ENCODE measurements at places on chromosomes 1 and 21. TPM values are rescaled to one million over a fixed set of nuclear protein-coding genes. Genes with fewer than 3 reads are reported as not detected.
A peak's percentile ranks its signal among the peaks of the same experiment; 100 is the strongest.

LRRC38 gene
- not detected for total RNA-seq

MPZL1 gene
- 27.7 TPM for total RNA-seq

ATP6V0B gene
- total RNA-seq, result 94.2 TPM

KLF17 gene
- total RNA-seq, result not detected

FMO2 gene
- not detected for total RNA-seq

FAM72C gene
- not detected for total RNA-seq

DNA sequence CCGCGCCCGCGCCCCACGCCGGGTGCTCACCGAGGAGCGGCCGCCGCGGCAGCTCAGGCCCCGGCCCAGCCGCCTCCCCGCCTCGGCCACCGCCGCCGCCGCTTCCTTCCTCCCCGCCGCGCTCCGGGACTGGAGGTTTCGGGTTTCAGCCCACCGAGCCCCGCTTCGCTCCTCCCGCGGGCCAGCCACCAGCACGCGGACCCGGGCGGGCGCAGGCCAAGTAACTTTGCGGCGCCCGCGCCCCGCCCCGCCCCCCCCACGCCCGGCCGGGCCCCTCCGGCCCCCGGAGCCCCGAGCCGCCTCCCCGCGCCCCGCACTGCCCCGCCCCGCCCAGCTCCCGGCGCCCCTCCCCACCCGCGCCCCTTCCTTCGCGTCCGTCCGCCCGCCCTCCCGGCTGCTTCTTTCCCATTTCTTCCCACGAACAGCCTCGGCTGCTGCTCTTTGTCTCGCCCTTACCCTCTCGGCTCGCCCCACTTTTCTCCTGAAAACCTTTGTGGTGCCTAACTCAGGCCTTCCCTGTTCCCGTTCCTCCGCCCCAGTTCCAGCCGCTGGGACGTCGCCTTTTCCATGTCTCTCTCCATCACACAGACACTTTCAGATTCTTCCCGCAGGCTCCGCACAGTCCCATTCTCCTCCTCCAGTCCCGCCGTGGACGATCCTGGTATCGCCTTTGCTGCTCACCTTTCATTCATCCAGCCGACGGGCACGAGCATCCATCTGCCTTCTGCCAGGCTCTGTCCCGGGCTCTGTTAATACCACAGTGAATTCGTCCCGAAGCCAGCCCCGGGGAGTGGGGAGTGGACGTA, at the start of gene GPR161:
Gene GPR161 (minus strand): TSS at position 222 of the 806 bp plus-strand sequence. CDS start 32,080 bp downstream, outside the sequence.
- H3K4me3 ChIP-seq, result peak within 1 kb of the TSS; percentile 51
- H3K4me1 ChIP-seq, result peaks cover 17% of the 10 kb centered on the region
- H3K27me3 ChIP-seq, result peaks cover 31% of the 10 kb centered on the region
- H3K36me3 ChIP-seq, result no peaks in the 10 kb centered on the region
- DNase-seq, result peak; percentile 54

- no peaks in the 10 kb centered on the region for H3K36me3 ChIP-seq
- H3K4me3 ChIP-seq, result no peak overlapping the region
- no peaks in the 10 kb centered on the region for H3K27me3 ChIP-seq
- DNase-seq, result peak; percentile 44
- no peaks in the 10 kb centered on the region for H3K4me1 ChIP-seq
These were observed 193.0 kb downstream of the CACNA1E start for GRCh38 chr1:181676269-181676668.

DNA sequence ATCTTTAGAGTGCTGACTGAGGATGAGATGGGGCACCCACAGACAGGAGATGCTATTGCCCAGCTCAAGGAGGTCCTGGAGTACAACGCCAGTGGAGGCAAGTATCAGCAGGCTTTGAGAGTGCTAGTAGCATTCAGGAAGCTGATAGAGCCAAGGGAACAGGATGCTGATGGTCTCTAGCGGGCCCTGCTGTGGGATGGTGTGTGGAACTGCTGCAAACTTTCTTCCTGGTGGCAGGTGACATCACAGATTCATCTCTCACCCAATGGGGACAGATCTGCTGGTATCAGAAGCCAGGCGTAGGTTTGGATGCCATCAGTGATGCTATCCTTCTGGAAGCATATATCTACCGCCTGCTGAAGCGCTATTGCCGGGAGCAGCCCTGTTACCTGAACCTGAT, 609.8 kb upstream of the NCAM2 start:
- H3K4me1 ChIP-seq, result no peaks in the 10 kb centered on the region
- no peaks in the 10 kb centered on the region for H3K27me3 ChIP-seq
- DNase-seq, result no peak
- no peak overlapping the region for H3K4me3 ChIP-seq

DNA sequence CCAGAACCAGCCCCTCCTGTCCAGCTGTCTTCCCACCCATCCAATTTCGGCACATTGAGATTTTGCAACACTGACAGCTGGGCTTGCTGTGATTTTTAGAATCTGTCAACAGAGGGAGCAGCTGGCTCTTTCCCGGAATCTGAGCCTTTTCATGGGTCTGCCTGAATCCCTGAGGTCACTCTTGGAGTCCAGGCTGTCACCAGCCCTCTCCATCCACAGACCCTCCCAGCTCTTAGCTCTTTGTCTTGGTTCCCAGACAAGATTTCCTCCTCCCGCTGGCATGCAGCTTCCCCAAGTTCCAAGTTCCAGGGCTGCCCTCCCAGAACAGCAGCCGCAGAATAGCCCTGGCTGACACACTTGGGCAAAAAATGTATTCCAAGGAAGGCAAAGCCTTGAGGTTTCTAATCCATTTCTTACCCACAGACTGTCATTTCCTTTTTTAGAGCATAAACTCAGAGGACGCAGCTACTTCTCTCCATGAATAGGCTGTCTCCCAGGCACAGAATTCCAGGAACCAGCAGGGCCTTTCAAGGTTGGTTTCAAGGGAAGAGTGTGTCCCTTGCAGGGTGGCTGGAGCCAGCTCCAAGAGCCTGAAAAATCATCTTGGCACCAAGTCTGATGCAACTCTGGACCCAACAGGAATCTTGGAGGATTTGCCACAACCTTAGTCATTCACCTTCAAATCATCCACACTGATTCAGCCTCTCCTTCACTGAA, 7.1 kb upstream of the TMEM61 start:
- no peak overlapping the region for H3K4me3 ChIP-seq
- no peaks in the 10 kb centered on the region for H3K4me1 ChIP-seq
- H3K27me3 ChIP-seq, result no peaks in the 10 kb centered on the region
- no peaks in the 10 kb centered on the region for H3K36me3 ChIP-seq
- DNase-seq, result no peak

DNA sequence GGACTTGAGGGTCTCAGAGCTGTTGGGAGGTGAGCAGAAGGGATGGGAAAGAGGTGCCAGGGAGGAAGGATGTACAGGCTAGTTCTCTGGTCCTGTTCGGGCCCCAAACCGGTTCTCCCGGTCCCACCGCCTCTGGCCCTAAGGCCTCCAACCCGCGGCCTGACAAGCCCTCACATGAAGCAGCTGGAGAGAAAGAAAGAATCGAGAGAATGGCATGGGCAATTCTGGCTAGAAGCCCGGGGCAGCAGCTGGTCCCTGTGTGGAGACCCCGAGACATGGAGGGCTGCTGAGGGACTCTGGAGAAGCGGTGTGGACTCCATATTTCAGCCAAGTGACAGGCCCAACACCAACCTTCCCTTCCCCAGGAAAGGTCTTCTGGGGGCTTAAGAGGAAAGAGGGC, 730 bp downstream of the CDC42SE1 start:
- peaks cover 43% of the 10 kb centered on the region for H3K4me1 ChIP-seq
- peak overlapping the region; percentile 95 for H3K27ac ChIP-seq
- no peak for DNase-seq
- H3K36me3 ChIP-seq, result no peaks in the 10 kb centered on the region

GRCh38 chr1:176096015-176096414, 111.1 kb downstream of the COP1 start:
- no peaks in the 10 kb centered on the region for H3K27me3 ChIP-seq
- DNase-seq, result no peak
- peaks cover 31% of the 10 kb centered on the region for H3K36me3 ChIP-seq
- no peak overlapping the region for H3K4me3 ChIP-seq
- no peaks in the 10 kb centered on the region for H3K4me1 ChIP-seq
- no peak overlapping the region for H3K27ac ChIP-seq

DNA sequence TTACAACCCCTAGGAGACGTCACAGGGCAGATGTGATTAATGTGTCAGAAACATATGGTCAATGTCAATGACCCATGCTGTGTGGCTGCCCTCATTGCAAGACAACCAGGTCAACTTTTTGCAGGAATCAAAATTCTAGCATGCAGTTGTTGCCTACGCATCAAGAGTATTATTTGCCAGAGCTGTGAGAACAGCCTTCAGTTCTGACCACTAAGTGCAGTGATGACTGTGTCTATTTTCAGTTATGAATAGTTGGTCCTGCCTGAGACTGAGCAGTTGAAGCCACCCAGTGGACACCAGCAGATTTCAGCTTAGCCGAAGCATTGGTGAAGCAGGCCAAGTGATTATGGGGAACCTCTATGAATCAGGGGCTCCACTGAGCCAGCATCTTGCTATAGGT, 47.3 kb downstream of the LYPLAL1 start:
- no peak overlapping the region for H3K27ac ChIP-seq
- no peaks in the 10 kb centered on the region for H3K27me3 ChIP-seq
- no peaks in the 10 kb centered on the region for H3K4me1 ChIP-seq

DNA sequence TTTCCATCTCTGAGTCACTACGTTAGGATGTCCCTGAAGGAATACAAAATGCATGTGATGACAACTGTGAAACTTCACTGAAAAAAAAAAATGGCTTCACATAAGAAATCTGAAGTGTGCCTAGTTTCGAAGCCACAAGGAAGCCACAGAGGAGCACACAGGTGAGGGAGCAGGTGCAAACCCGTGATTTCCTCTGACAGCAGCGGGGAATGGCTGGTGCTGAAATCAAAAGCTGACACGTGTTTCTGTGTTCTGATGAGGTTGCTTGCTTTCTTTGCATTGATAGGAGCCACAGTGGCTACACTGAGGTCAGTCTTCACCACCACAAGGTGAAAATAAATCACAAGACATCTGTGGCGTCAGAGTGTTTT, 105.7 kb upstream of the TLR5 start:
- no peak for DNase-seq
- H3K36me3 ChIP-seq, result no peaks in the 10 kb centered on the region
- no peaks in the 10 kb centered on the region for H3K27me3 ChIP-seq
- no peak overlapping the region for H3K27ac ChIP-seq
- H3K4me1 ChIP-seq, result no peaks in the 10 kb centered on the region

- H3K27me3 ChIP-seq, result no peaks in the 10 kb centered on the region
- H3K4me1 ChIP-seq, result peaks cover 10% of the 10 kb centered on the region
- DNase-seq, result no peak
- no peaks in the 10 kb centered on the region for H3K36me3 ChIP-seq
- H3K27ac ChIP-seq, result no peak overlapping the region
These were observed 15.6 kb upstream of the PLEKHG5 start for GRCh38 chr1:6507037-6507428.

- DNase-seq, result no peak
- H3K4me1 ChIP-seq, result peaks cover 15% of the 10 kb centered on the region
- H3K36me3 ChIP-seq, result peaks cover 7% of the 10 kb centered on the region
- H3K27me3 ChIP-seq, result peaks cover 4% of the 10 kb centered on the region
- peak overlapping the region; percentile 50 for H3K27ac ChIP-seq
- peak overlapping the region; percentile 85 for H3K4me3 ChIP-seq
These were observed 647 bp downstream of the TSEN15 start for GRCh38 chr1:184052194-184052559.

DNA sequence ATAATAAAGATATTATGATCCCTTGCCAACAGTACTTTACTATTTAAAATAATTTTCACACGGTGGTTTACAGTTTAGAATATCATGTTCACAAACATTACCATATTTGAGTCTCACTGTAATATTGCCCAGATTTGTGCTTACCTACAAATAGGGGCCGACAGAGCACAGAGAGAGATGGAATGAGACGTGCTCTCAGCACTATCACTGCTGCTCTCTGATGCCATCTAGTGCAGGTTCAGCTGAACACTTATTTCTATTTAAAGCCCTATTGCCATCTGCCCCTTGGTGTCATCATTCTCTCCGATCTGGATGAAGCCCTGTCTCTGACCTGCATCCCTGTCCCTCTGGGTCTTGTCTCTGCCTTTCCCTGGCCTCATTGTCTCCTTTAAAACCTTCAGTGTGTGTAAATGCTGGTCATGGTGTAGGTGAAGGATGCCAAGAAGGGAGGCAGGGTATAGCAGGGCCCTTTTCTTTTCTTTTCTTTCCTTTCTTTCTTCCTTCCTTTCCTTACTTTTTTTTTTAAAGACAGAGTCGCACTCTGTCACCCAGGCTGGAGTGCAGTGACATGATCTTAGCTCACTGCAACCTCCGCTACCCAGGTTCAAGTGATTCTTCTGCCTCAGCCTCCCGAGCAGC, 6.9 kb upstream of the GPATCH4 start:
- no peak overlapping the region for H3K4me3 ChIP-seq
- peaks cover 22% of the 10 kb centered on the region for H3K4me1 ChIP-seq
- DNase-seq, result peak; percentile 86
- no peaks in the 10 kb centered on the region for H3K36me3 ChIP-seq

DNA sequence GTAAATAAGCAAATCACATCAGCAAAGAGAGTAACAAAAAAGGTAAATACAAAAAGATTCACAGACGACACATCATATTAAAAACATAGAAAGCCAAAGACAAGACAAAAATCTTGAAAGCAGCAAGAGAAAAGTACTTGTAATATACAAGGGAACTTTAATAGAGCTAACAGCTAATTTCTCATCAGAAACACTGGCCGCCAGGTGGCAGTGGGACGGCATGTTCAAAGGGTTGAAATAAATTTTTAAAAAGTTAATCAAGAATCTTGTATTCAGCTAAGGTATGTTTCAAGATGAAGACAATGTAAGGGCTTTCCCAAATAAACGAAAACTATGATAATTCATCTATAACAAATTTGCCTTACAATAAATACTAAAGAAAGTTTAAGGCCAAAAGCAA, 358.1 kb downstream of the LRRIQ3 start:
- H3K27me3 ChIP-seq, result no peaks in the 10 kb centered on the region
- no peak overlapping the region for H3K27ac ChIP-seq
- no peak overlapping the region for H3K4me3 ChIP-seq

DNA sequence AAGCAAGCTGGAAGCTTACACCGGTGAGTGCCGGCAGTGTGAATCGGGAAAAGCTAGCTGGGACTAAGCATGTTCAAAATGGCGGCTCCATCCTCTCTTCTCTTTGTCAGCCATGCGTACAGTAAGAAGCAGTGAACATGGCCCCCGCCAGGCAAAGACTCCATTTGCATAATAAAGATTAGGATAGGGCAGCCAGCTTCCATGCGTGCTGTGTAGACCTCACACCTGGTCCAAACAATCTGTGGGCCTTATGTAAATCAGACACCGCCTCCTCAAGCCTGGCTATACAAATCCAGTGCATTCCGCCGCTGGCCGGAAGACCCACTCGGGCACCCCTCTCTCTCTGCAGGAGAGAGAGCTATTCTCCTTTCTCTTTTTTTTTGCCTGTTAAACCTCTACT, 150.3 kb downstream of the TIAM1 start:
- H3K4me3 ChIP-seq, result no peak overlapping the region
- no peak for DNase-seq
- no peaks in the 10 kb centered on the region for H3K27me3 ChIP-seq
- no peaks in the 10 kb centered on the region for H3K4me1 ChIP-seq
- no peaks in the 10 kb centered on the region for H3K36me3 ChIP-seq

GRCh38 chr1:184906761-184907160, 67.5 kb downstream of the NIBAN1 start:
- H3K4me1 ChIP-seq, result peaks cover 4% of the 10 kb centered on the region
- H3K27ac ChIP-seq, result no peak overlapping the region
- no peaks in the 10 kb centered on the region for H3K27me3 ChIP-seq

- peak overlapping the region; percentile 51 for H3K4me3 ChIP-seq
- DNase-seq, result peak; percentile 74
- H3K27me3 ChIP-seq, result peaks cover 42% of the 10 kb centered on the region
- no peak overlapping the region for H3K27ac ChIP-seq
- H3K36me3 ChIP-seq, result no peaks in the 10 kb centered on the region
- peaks cover 31% of the 10 kb centered on the region for H3K4me1 ChIP-seq
These were observed 563 bp upstream of the NFIA start for GRCh38 chr1:61081686-61082310.

- H3K4me3 ChIP-seq, result no peak overlapping the region
- H3K36me3 ChIP-seq, result no peaks in the 10 kb centered on the region
- no peaks in the 10 kb centered on the region for H3K4me1 ChIP-seq
These were observed 131.3 kb downstream of the TOMM20 start for GRCh38 chr1:234997201-234997895.

GRCh38 chr1:84985365-84985764, 11.5 kb downstream of the MCOLN2 start:
- H3K27me3 ChIP-seq, result no peaks in the 10 kb centered on the region
- peaks cover 19% of the 10 kb centered on the region for H3K4me1 ChIP-seq
- no peak overlapping the region for H3K27ac ChIP-seq
- H3K36me3 ChIP-seq, result no peaks in the 10 kb centered on the region
